ENCODE measurements at places on chromosomes 4 and X.

- no peak for DNase-seq
Observed at GRCh38 chr4:16353165-16353564, 126.9 kb upstream of the TAPT1 start.

GRCh38 chr4:65383589-65384305 is 286.5 kb downstream of the EPHA5 start:
- no peak for DNase-seq

GRCh38 chr4:118775405-118775804 is 60.5 kb downstream of the SEC24D start:
- no peak for DNase-seq

DNA sequence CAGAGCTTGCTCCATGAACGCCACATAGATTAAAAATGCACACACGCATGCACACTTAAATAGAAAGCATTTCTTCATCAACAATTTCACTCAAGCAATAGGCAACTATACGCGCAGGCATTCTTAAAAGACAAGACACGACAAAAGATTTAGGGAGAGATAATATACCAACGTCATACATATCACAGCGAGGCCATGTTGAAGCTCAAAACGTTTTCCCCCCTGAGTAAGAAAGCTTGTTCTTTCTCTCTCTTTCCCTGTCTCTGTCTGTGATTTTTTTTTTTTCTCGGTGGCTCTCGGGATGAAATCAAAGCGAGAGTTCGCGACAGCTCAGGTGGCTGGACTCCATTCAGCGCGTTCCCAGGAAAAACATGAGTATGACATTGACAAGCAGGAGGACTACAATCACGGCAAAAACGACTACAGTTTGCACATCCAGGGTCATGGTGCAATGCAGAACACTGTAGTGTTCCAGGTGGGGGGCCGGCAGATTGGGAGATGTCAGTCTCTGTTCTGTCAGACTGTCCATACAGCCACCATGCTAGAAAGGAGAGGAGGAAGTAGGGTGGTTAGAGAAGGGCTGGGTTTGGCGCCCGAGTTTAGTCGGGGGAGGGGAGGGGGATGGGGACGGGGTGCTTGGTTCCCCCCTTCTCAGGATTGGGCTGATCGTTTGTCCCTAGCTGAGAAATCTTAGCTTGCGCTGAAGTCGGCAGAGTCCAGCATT is 30.7 kb downstream of the ARHGEF9 start:
- DNase-seq: no peak

GRCh38 chr4:6856391-6856790 is 53.2 kb upstream of the TBC1D14 start:
- DNase-seq: no peak

DNA sequence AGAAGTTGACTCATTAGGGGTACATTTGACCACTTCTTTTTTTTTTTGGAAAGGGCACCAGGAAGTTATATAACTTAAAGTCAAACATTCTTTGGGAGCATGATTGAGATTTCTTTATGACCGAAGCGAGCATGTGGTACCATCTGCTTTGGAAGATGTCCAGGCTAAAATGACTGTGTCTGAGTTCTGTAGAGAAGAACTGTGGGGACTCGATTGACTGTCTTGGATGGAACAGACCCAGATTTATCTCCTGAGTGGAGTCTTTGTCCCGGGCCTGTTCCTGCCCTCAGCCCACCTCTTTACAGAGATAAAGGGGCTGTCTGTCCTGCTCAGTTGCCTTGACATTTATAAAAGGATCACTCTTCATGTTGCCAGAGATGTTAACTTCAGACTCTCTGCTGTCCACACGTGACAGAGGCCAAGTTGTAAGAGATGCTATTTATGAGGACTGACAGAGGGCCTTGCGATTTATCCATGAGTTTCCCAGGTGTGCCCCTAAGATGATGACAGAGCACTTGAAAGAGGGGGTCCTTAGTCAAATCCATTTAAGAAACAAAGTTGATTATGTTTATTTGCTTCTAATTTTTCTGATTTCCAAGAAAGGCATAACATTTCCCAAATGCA is 16.8 kb downstream of the SMIM20 start:
- DNase-seq: no peak

GRCh38 chrX:13201605-13202219 is 118.1 kb downstream of the ATXN3L start:
- no peak for DNase-seq

GRCh38 chr4:139154134-139154421 is 22.9 kb downstream of the ELF2 start:
- no peak for DNase-seq

GRCh38 chr4:183223053-183223452 is 97.0 kb downstream of the CLDN22 start:
- DNase-seq: no peak

- DNase-seq: no peak
Observed at GRCh38 chr4:144906181-144906925, 191.6 kb downstream of the ANAPC10 start.

- no peak for DNase-seq
Observed at GRCh38 chr4:152225680-152226079, 310.2 kb downstream of the FBXW7 start.

DNA sequence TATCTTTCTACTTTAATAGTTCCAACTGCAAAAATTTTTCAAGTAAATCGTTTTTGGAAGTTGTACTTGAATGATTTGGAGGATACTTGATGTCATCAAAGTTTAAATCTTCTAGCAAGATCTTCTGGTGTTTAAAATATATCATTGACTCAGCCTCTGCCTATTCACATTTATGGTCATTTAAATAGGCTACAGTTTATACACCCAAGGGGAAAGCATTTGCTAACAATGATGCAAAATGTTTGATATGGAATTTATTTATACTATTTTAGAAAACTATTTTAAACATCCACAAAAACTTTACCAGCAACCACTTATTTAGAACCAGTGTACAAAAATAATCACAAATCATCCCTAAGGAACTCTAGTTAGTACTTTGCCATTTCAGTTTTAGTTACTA is 123.3 kb upstream of the STIM2 start:
- no peak for DNase-seq

GRCh38 chr4:146124023-146124680 is 51.4 kb upstream of the LSM6 start:
- no peak for DNase-seq

DNA sequence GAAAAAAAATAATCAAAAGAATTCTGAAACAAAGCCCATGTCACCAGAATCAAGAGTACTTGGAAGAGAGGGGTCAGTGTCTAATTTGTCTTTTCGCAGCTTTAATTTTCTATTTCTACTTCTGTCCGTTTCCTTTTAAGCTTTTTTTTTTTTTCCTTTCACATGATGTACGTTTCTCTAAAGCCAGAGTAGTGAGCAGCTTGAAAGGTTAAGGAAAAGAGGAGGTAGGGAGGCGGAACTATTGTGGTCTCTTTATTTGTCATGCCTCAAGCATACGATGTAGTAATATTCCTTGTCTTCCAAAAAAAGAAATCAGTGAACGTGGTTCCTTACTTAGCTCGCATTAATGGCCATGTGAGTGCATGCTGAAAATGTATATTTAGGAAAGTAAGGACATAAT is 311.5 kb downstream of the TENM3 start:
- DNase-seq: no peak

- DNase-seq: no peak
Observed at GRCh38 chrX:47562615-47563243, 1.7 kb downstream of the ARAF start.

- DNase-seq: no peak
Observed at GRCh38 chrX:140141444-140142029, 176.2 kb upstream of the CXorf66 start.

Measured in D721Med (cell line).